ENCODE measurements at places on chromosomes 16 and 17.
A peak's percentile ranks its signal among the peaks of the same experiment; 100 is the strongest.

DNA sequence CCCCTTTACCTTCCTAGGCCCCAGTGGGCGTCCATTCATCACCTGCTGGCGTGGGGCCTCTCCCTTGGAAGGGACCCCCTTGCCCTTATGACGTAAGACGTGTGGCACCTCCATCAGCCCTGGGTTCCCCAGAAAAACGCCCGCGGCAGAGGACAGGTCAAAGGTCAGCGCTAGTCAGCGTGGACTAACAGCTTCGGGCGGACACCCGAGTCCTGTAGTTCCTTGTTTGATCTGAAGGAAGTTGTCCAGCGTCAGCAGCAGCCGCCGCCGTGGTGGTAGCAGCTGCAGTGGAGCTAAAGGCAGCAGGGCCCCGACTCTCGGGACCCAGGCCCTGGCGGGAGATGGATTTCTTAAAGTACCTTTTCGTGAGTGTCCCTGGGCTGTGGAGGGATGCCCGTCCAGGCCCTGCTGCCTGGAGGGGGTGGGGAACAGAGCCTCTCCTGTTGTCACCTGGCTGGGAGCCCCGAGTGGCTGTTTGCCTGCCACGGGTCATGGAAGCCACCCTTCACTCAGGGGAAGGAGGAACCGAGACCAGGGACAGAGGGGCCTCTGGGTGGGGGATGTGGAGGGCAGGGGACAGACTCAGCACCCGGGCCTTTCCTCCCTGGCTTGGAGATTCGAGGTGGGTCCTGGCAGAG is 123.6 kb downstream of the OR1D5 start:
- DNase-seq = no peak

GRCh38 chr16:68665501-68665900 is 20.4 kb downstream of the CDH3 start:
- no peak for DNase-seq

DNA sequence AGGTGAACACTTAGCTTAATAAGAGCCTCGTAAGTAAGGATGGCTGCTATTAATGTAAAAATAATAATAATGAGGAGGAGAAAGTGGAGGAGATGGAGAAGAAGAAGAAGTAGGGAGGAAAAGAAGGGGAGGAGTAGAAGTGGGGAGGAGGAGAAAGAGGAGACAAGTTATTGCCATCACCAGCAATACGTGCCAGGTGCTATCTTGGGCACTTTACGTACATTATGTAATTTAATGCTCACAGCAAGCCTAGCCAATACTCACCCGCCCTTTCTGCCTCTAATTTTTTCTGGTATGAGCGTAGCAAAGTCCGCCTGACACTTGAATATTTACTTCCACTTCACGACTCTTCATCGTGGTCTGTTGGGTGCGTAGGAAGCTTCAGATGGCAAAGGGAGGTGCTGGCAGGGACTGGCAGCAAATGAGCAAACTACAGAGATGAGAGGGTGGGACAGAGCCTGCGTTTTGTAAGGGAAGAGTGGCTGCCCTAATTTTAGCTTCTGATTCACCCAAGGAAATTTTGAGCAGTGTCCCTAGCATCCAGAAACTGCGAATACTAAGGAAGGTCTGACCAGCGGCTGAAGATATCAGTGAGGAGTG is 42.1 kb upstream of the CDH13 start:
- no peak for DNase-seq

DNA sequence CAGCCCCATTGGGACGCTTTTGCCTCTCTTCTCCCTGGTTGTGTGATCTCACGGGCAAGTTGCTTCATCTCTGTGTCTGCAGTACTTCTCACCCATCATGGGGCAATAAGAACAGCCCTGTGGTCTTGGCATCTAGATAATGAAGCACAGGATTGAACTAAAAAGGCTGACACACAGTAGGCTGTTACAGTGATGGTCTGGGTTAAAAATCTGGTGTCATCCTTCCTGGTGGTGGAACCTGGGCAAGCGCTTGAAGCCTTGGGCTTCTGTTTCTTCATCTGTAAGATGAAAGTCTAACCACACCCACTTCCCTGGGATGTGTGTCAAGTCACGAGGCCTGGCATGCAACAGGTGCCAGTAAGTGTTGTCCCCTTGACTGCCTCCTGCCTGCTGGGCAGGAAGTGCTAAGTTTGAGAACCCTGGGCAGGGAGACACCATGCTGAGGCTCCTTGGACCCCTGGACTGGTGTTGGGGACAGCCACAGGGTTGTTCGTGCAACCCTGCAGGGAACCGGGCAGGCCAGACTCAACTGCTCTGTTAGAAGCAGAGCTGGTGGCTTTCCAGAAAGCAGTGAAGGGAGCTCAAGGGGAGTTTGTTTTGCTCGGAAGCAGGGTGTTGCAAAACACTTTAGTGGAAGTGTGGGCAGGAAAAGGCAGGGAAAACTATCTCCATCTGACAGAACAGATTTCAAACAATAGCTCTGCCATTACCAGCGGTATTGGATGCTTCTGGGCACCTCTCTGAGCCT is 5.9 kb upstream of the MAP2K3 start:
- no peak for DNase-seq

DNA sequence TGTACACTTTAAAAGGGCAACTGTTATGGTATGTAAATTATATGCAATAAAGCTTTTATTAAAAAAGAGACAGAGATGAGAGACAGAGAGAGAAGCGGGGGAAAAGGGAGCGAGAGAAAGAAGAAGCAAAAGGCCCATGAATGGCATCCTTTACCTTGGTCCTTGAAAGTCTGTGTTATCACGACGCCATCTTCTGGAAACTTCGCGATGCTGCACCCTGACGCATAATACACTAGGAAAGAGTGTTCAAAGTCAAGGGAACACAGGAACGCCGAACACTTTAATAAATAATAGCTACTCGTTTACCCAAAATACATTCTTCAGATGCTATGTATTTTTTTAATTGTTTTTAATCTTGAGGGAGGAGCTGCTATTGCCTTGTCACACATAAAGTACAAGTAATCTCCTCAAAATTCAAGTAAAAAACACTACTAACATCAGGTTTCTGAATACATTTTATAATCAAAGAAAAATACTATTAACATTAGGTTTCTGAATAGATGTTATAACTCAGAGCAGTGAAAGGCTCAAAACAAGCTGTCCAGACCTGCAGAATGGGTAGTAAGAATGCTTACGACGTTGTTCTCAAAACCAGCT is 23.0 kb upstream of the SLC38A8 start:
- no peak for DNase-seq

DNA sequence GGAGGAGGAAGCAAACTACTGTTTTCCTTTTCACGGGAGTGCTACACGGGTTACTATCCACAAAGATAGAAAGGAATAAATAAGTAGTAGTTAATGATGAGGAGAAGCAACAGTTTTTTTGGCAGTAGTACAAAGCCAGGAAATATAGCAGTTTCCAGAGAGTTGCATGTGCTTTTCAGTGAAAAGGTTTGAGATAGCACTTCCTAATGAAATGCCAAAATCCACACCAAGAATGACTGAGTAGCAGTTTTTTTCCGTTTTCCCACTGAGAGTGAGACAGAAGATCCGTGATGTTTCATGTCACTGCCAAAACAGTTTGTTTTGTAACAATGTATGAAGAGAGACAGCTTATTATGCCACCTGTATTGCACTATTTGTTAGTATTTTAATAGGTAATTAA is 129.1 kb downstream of the STX8 start:
- no peak for DNase-seq

GRCh38 chr16:10609402-10609774 is 29.0 kb upstream of the EMP2 start:
- DNase-seq = no peak

GRCh38 chr17:42553866-42554249 is 1.1 kb downstream of the HSD17B1 start:
- DNase-seq = no peak

GRCh38 chr16:63131503-63131902 is 1095.3 kb upstream of the CDH8 start:
- no peak for DNase-seq

DNA sequence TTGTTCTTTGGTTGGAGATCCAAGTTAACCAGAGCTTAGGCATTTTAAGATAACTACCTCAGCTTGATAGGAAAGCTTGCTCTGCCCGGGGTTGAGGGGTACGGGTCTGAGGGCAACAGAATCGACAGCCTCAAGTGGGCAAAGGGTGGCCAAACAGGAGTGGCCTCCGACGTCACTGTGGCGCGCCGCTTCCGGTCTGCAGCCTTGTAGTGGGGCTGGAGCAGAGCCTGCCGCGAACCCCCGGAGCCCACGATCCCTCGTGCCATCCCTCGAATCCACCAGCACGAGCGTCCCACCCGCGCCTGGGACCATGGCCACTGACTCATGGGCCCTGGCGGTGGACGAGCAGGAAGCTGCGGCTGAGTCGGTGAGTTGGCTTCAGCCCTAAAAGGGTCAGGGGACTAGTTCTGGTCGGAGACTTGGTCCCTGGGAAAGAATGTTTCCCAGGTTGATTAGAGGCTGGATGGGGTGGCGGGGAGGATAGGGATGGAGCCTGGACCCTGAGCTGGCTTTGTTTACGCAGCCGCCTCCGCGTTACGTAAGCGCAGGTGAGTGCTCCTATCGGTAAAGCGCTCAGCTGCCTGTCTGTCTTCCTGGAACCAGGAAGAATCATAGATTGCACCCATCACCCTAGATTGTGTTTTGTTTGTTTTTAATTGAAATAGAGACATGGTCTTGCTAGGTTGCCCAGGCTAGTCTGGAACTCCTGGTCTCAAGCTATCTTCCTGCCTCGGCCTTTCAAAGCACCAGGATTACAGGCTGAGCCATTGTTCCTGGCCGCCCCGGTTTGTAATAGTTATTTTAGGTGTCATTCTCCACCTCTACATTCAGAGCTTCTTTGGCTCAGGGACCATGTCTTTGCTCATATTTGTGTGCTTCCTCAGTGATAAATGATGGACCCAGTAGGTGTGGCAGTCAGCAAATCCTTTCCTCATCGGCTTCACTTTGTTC is at the start of gene DDX19B:
Gene DDX19B, plus strand, starts transcription at position 199 of the 951 bp plus-strand sequence. Its CDS starts 112 bp downstream, at position 311.
- DNase-seq = peak; percentile 73

- no peak for DNase-seq
Observed at GRCh38 chr16:66026211-66026610, 340.3 kb upstream of the CDH5 start.

DNA sequence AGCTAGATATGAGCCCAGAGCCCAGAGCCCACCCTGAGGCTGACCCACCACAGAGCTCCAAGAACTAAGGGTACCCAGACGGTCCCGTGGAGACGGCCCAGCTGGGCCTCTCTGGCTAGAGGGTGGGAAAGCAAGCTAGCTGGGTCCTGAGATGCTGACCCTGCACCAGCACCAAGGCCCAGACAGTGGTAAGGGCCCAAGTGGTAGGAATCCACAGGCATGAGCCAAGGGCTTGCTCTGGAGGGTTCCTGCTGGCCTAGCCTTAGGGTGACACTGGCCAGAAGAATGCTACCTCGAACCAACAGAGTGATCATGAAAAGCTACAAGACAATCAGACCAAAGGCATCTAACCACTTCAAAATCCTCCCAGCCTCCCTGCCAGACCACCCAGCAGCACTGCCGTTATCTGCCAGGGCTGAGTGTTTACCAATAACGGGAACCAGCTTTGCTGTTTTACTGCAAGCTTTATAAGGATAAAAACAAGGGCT is 13.2 kb downstream of the HIC1 start:
- no peak for DNase-seq

GRCh38 chr17:42342242-42343008 is 45.8 kb downstream of the STAT3 start:
- no peak for DNase-seq

- DNase-seq = peak; percentile 31
Observed at GRCh38 chr17:76444518-76445311, 8.2 kb downstream of the UBE2O start.

DNA sequence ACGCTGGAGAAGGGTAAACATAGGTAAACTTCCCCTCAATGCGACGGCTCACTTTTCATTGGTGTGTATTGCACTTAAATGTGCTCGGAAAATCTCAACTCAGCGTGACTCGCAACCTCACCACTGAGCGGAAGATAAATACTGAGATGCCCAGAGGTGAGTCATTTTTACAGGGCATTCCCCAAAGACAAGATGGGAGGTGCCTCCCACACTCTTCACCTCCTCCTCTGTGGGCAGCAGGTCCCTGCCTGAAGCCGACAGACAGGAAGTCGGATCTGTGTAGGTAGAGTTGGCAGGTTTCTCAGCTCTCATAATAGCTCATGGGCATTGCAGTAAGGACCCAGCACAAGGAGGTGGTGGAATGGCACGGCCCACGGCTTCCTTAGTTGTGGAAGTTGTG is 274.6 kb upstream of the HSBP1 start:
- DNase-seq = no peak

GRCh38 chr16:15034266-15035162 is 21.4 kb downstream of the NTAN1 start:
- DNase-seq = no peak

- DNase-seq = no peak
Observed at GRCh38 chr17:4520894-4521600, 22.4 kb downstream of the SPNS2 start.

DNA sequence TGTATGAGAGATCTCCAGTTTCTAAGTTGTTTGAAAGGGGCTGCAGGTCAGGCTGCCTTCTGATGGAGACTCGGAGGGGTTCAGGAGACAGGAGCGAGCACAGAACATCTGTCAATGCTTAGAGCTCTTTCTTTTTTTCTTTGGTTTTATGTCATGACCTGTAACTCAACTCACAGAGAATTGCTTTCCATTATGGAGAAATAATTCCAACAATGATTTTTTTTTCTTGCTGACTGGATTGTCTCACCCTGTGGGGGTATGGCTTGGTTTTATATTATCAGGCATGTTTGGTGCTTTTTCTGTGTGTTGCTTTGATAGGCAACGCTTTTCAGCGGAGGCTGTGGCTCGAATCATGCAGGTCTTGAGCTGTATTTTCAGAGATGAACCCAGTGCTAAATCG is 10.7 kb upstream of the KCNJ2 start:
- no peak for DNase-seq

DNA sequence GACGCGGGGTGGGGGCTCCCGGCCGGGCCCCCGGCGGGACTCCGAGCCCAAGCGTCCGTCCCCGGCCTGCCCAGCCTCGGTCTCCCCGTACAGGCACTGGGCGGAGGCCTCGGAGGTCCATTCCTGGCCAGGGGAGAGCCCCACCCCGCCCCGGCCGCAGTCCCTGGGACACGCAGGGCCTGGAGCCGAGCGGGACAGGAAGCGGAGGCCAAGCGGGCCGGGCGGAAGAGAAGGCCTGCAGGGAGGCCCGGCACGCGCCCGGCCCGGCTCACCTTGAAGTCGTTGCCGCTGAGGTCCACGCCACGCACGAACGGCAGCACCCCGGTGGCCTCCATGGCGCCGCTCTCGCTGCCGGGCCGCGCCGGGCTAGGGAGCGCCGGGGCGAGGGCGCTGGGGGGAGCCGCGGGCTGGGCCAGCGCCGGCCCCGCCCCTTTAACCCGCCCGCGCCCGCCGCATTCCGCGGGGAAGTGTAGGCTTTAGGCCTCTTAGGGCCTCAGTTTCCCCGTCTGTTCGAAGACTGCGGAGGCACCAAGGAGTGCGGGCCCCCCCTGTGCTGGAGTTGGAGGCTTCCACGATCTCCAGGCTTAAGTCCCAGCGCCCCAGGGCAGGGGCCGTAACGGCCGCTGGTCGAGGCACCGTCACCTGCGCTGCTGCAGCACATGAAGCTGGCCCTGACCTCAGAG is at the start of gene FLII:
Gene FLII, minus strand, starts transcription at position 383 of the 683 bp plus-strand sequence. Its CDS starts 48 bp downstream, at position 335.
- peak; percentile 50 for DNase-seq

DNA sequence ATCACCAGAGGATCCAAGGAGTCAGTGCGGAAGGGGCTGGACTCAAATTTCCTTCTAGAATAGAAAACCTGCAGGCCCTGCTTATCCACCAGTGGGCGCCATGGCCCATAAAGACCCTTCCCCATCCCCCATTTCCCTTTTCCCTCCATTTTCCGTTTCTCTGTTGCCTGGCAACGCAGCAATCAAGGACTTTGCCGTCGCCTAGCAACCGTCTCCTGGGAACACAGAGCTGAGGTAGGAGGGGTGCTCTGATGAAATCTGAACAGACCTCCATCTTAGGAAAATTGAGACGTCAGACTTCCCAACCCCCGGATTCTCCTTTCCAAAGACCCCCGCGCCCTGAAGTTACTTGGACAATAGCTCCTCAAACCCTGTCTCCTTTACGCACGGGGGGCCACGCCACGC is 5.7 kb downstream of the DLG4 start:
- peak; percentile 64 for DNase-seq
